T-helper 1 cell (primary cell): ENCODE measurements at places on chromosomes 13 and 19.

DNA sequence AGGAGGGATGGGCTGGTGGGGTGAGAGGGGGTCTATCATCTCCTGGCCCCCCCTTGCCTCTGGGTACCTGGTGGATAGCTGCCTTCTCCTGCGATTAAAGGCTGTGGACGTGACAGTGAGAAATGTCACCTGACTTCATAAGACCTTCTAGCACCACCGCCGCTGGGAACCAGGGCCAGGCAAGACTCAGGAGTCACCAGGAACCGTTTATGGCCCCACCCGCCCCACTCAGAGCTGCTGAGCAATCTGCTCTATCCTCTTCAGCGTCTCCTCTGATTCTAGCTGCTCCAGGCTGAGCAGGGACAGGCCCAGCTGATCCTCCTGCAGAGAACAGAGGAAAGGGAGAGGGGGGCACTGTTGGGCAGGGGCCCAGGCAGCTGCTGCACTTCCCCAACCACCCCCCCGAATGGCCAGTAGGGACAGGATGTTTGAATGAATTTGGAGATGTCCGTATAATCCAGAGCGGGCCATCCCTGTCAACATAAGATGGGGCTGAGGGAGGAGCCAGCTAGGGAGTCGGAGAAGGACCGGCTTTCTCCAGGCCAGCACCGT, 10.9 kb downstream of the KLC3 start:
- no peak for DNase-seq

- DNase-seq: no peak
These were observed 51.1 kb downstream of the LMO7 start for GRCh38 chr13:75687150-75687763.

GRCh38 chr13:91563799-91564198, 165.4 kb downstream of the GPC5 start:
- DNase-seq: no peak

DNA sequence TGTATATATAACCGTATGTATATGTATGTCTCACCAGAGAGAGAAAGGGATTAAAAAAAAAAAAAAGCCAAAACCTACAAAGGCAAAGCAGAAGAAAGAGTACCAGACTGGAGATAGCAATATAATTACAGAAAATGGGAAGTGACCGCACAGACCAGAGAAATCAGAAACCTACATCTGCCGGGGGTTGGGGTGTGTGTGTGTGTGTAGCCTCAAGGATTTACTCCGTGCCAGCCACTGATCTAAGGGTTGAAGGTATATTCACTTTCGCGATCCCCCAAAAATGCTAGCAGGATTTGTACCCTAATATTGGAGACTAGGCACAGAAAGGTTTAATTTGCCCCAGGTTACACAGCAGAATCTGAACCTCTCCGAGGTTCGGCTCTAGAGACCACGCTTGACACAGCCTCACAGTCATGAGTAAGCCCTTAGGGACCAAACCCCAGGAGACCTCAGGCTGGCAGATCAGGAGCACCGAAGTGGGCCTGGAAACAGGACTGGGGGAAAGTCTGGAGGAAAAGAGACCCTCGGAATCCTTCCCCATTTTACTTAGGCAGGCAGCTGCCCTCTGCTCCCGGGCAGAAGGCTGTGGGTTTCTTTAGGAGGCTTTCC, 14.8 kb downstream of the ARL11 start:
- DNase-seq: no peak

GRCh38 chr13:104871456-104871855, 1664.0 kb downstream of the EFNB2 start:
- DNase-seq: no peak

DNA sequence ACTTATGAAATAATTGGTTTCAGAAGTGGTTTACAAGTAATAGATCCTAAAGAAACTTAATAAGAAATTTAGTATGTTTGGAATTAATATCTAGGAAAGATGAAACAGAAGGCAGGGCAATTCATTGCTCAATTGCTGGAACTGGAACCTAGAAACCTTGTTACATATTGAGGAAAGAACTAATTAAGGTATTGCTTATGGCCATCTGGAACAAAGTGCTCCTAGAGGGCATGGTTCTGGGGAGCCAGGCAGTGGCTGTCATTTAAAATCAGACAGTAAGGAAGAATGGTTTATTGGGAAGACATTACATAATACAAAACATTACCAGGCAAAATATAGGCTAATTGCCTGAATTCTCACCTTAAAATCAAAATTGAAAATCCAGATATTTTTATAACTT, 224.1 kb downstream of the SLITRK6 start:
- DNase-seq: no peak

- no peak for DNase-seq
These were observed 11.2 kb upstream of the COMP start for GRCh38 chr19:18802354-18802753.

DNA sequence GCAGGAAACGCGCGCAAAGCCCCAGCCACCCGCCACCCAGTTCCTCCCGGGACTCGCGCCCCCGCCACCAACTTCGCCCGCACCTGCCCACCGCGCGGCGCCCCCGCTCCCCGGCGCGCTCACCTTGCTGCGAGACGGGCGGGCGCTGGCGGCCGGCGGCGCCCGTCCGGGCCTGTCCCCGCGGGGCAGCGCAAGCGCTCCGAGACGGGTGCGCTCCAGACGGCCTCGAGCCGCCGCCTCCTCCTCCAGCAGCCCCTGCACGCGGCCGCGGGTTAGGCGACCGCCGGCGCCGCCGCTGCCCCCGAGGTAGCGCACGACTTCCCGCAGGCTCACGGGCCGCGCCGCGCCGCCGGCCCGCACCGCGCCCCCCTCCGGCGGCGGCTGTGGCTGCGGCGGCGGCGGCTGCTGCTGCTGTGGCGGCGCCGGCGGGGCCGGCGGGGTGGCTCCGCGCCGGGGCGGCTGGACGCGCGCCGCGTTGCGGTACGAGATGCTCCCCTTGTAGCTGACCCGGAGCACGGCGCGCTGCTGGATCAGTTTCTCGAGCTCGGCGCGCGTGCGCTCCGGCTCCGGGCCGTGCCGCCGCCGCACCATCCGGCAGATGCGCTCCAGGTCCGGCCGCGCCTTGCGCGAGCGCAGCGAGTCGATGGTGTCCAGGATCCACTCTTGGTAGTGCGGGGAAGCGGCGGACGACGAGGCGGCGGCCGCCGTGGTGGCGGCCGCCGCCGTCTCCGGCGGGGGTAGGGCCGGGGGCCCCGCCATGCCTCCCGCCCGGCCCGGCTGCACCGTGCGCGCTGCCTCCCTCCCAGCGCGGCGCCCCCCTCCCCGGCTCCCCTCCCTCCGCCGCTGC, 666 bp downstream of the SAMD1 start:
- peak; percentile 55 for DNase-seq

DNA sequence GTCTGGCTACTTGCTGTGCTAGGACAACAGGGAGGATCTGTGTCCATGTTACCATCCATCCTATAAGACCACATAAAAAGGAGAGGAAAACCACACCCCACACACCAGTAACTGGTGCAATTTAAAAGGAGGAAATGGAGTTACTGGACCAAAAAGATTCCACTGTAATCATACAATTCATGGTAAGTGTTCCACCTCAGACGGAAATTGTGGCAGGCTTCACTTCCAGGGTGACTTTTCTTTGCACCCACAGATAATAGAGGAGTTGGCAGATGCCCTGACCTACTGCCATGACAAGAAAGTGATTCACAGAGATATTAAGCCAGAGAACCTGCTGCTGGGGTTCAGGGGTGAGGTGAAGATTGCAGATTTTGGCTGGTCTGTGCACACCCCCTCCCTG, 2.4 kb downstream of the AURKC start:
- DNase-seq: no peak

- no peak for DNase-seq
These were observed 57.9 kb downstream of the KCTD12 start for GRCh38 chr13:76828316-76828741.

- no peak for DNase-seq
These were observed 246.7 kb downstream of the RFC3 start for GRCh38 chr13:34064456-34065205.

- DNase-seq: no peak
These were observed 458 bp downstream of the ARHGEF1 start for GRCh38 chr19:41883463-41883820.

- DNase-seq: no peak
These were observed 32.1 kb downstream of the LYL1 start for GRCh38 chr19:13070425-13071140.

- DNase-seq: no peak
These were observed 43.7 kb downstream of the FOXO1 start for GRCh38 chr13:40622761-40623160.

- DNase-seq: no peak
These were observed 21.0 kb downstream of the CLEC4M start for GRCh38 chr19:7783991-7784423.

DNA sequence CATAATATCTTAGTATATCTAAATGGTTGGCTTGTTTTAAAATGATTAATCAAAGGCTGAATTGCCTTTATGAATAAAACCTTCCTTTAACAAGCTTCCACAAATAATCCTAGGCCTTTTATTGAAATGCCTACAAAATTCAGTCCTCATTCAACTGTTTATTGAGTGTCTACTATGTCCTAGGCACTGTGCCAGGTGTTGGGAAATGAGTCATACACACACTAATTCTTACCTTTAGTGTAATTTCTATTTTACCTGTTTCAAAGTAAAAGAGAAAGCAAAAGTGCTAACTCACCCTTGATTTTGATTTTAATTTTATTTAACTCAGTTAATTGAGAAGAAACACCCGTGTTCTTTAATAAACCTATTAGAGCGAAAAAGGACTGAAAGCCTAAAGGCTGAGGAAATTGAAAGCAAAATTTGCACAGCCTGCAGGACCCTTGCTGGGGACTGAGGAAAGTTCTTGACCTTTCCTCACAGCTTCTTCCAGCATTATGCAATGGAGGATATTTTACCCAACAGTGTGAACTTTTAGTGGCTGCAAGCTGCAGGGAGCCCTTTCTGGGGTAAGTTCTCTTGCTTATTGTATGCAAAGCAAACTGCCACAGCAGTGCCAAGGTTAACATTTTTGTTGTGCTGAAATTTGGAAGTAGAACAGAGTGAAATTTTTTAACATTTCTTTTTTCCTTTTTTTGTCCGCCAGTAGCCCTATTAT, 83.1 kb downstream of the B3GLCT start:
- no peak for DNase-seq

- DNase-seq: no peak
These were observed 54.9 kb upstream of the ATP12A start for GRCh38 chr13:24625331-24625731.

DNA sequence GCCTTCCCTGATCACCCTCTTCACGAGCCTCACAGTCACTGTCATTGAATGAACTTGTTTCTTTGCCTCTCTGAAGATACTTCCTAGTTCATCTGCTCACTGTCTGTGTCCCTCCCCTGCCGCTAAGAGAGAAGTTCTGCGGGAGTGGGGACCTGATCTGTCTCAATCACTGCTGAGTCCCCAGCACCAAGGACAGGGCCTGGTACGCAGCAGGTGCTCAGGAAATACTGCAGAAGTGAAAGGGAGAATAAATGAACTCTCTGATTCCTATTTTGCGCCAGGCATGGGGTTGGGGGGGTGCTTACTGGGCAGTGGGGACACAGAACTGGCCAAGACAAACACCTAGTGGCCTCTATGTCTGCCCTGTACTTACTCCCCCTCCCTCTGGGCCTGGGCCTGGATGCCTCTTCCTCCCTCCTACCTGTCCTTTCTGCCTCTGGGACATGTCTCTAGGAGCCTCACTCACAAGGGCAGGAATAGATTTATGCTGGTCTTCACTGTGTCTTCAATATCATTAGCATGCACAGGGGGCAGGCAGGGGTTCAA, 17.5 kb downstream of the FCGBP start:
- DNase-seq: no peak

GRCh38 chr13:72505376-72505775, 222.1 kb downstream of the MZT1 start:
- DNase-seq: no peak

DNA sequence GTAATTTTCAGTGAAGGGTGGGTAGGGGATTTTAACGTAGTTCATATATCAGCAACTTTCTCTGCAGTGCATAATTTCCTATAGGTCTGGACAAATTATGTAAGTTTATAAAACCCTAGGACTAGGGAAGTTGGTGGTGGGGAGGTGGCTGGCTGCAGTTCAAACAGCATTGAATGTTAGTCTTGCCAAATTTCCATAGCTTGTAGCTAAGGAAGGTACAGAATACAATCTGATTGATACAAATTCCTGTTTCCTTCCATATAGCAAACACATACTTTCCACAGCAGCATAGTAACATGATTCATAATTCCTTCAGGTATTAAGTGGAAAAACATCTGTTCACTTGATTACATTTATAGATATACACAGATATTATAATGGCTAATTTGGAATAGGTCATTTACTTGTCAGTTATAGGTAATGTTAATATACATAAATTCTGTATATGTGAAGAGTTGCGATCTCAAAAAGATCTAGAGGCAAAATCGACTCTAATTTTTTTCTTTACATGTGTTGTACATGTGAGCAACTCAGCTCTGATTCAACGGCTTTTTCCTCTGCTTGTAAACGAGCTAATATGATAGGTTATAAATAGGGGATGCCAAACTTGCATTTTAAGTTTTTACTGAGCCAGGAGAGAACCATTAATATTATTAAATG, 233.4 kb upstream of the CSNK1A1L start:
- no peak for DNase-seq

GRCh38 chr13:114313061-114313860, 1.0 kb upstream of the CHAMP1 start:
- no peak for DNase-seq

DNA sequence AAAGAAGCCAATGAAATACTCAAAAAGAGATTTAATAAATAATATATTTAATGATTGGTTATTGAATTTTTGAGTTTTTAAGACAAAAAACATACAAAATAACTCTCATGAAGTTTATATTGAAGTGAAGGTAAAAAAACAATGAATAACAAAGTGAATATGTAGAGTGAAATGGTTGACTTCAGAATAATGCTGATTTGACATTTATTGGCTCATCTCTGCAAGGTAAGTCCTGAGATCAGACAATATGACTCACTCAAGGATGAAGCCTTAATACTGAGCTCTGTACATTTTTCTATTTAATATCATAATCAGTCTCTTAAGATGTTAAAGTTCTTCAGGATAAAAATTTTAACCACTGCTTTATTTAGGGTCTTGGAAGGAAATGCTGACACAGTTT, 1398.9 kb upstream of the PCDH9 start:
- DNase-seq: no peak

- no peak for DNase-seq
These were observed 3.5 kb downstream of the PEG3 start for GRCh38 chr19:56837004-56837403.

- no peak for DNase-seq
These were observed 6.0 kb downstream of the PEX11G start for GRCh38 chr19:7482584-7483439.

GRCh38 chr13:37113534-37113933, 8.1 kb upstream of the CSNK1A1L start:
- DNase-seq: no peak

- DNase-seq: no peak
These were observed 10.2 kb downstream of the JOSD2 start for GRCh38 chr19:50500753-50501151.

DNA sequence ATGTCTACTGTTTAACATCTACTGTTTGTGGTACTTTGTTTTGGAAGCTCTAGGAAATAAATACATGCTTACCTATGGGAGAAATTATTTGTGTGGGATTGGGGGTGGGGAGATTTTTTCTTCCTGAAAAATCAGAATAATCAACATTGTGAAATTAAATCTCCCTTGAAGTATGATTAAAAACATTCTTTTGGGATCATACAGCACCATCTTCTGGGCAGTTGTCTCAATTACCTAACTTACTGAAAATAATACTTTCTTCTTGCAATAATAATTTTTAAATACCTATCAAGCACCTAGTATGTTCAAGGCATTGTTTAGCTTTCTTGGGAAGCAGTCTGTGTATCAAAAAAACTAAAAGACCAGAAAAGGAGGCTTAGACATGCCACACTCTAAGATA, 576.5 kb upstream of the ARGLU1 start:
- DNase-seq: no peak
